Esophagus squamous epithelium (tissue), 5 donors: ENCODE measurements at places on chromosomes 1 and 21. TPM values are rescaled to one million over a fixed set of nuclear protein-coding genes. Genes with fewer than 3 reads are reported as not detected.

The TRIM46 gene
- not detected for total RNA-seq

The E2F2 gene
- 16.9 TPM for total RNA-seq

The STYXL2 gene
- total RNA-seq, result not detected

The ARMH1 gene
- not detected for total RNA-seq

The BTF3L4 gene
- 37.6 TPM for total RNA-seq

The VWA1 gene
- total RNA-seq, result 20.0 TPM

The ECM1 gene
- 436 TPM for total RNA-seq

The SPRR2F gene
- total RNA-seq, result 77.4 TPM

The IFI16 gene
- total RNA-seq, result 46.1 TPM

- DNase-seq, result no peak
These were observed 101.1 kb upstream of the SOD1 start for GRCh38 chr21:31558189-31558961.

DNA sequence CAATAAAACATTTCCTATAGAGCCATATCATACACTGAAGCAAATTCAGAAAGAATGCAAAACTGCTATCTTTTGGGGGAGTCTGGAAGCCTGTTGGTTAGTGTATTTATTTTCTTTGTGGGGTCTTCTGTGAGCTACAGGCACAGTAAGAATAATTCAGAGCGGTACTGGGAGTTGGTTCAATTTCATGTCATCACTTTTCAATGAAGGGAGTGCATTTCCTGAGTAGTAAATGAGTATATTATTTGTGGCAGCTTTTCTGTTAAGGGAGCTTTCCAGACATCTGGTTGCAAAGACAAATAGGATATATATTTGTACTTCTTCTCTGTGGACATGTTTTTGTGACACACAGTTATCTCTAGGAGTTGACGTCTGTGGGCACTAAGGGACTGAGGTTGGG is 130.6 kb downstream of the HUNK start:
- no peak for DNase-seq

DNA sequence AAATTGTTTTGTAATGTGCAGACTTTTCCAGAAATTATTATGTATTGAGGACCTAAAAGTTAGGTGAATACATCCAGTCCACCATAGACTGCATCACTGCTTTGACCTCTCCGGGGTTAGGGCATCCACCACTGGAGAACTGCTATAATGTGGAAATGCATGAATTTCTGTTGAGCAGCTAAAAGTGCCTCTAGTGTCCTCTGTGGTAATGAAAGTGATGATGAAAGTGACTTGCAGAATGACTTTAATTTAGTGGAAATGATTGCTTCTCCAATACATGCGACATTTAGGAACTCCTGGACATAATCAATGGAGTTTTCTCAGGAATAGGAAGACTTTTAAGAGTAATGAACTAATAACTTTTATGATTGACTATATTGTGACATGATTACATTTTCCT is 170.8 kb downstream of the LBR start:
- no peak for DNase-seq

- no peak for DNase-seq
These were observed 21.8 kb upstream of the GORAB start for GRCh38 chr1:170510163-170510562.

- DNase-seq, result no peak
These were observed 1146.7 kb upstream of the PRMT6 start for GRCh38 chr1:105909811-105910210.

DNA sequence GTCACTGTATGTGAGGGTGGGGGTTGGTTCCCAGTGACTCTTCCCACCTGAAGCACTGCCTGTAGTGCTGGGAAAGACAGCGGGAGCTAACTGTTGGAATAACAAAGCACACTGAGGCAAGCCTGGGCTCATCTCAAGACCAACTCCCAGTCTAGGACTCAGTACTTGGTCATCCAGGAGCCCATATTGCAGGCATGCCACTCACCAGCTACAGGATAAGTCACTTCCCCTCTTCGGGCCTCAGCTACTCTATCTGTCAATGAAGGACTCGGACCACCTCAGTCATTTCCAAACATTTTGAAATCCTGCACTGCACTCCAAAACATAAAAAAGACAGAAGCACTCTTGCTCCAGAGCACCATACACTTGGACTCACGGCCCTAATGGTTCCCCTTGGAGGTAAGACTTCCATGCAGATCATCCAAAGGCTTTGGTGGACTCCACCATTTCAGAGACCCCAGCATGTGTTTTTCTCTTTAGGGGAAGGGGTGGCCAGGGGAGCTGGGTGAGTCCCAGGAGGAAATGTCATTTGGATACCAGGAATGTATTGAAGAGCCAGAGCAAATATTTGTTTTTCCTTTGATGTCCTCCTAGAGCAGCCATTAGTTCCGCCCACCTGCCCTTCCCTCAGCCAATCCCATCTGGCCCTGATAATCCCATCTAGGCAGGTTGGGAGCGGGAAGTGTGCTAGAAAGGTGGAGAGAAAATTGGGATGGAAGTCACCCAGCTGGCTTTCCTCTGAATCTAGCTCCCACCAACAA is 3.1 kb downstream of the NUAK2 start:
- DNase-seq, result no peak

DNA sequence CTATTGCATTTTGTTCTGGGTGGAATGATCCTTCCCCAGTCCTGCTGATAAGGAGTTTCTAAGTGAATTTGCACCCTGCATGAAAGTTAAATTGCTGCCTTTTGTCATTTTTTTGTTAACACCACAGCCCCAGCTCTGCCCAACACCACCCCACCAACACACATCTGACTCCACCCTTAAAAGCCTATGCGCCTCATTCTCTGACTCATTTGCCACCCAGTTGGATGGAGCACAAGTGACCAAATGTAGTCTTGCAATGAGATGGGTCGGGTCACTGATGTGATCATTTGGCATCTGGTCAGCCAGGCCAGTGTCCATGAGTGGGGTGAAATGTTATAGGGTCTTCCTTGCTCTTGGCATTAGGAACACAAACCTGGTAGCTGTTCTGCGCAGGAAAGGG is 256.8 kb downstream of the KAZN start:
- DNase-seq, result no peak

DNA sequence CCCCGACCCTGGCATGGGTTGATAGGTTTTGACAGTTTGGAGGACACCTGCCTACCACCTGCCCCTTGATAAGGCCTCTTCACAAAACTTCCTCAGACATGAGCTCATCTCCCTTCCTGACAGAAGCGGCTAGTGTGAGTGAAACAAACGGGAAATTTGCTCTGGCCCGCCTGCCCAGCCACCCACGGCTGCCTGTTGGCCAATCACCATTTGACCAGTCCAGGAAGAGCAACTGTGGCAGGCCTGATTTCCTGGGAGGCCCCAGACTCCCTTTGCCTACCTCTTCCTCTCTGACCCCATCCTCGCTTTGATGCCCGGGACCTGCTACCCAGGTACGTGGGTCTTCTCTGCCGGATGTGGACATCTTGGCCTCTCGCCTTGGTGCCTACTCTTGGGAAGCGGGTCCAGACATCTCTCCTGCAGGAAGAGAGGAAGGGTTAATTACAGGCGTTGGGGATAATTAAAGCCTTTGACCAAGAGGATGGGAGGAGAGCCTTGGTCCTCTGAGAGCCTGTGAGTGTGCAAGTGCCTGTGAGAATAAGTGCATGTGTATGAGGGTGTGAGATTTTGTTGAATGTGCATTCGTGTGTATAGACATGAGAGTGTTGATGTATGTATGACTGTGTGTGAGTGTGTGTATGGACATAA is 1.1 kb upstream of the EPHA2 start:
- DNase-seq, result no peak

DNA sequence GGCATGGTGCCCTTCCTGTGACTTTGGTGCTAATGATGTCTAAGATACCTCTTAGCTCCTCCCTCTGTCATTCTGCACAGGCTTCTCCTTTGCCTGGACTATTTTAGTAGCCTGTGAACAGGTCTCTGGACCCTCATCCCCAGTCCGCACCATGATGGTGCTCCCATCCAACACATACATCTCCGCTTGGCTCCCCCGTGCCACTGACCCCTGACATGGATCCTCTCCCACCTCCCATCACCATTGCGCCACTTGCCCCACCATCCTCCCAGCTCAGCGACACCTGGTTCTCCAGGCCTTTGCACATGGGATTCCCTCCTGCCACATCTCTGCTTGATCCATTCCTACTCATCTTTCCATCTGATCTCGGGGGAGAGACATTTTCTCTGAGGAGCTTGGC is 33.9 kb downstream of the RUNX3 start:
- no peak for DNase-seq

GRCh38 chr21:30953605-30954004 is 72.2 kb upstream of the KRTAP11-1 start:
- no peak for DNase-seq

GRCh38 chr1:229108598-229109201 is 162.2 kb upstream of the RAB4A start:
- DNase-seq, result no peak

DNA sequence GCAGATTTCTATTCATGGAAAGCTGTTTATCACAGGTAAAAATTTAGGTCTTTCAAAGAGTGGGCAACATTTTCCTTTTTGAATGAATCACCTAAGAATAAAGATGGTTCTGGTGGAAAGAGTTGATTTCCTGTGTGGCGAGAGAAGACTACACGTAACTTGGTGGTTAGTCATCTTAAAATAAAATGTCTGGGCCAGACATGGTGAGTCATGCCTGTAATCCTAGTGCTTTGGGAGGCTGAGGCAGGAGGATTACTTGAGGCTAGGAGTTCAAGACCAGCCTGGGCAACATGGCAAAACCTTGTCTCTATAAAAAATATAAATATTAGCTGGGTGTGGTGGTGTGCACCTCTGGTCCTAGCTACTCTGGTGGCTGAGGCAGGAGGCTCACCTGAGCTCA is 65.7 kb downstream of the DISP1 start:
- DNase-seq, result no peak

- no peak for DNase-seq
These were observed 73.5 kb upstream of the AKT3 start for GRCh38 chr1:243923292-243924171.
